COR-L47 (cell line): ENCODE measurements at places on chromosomes 7 and 10.

- DNase-seq: no peak
These were observed 9.9 kb downstream of the OR9A2 start for GRCh38 chr7:143016996-143017395.

DNA sequence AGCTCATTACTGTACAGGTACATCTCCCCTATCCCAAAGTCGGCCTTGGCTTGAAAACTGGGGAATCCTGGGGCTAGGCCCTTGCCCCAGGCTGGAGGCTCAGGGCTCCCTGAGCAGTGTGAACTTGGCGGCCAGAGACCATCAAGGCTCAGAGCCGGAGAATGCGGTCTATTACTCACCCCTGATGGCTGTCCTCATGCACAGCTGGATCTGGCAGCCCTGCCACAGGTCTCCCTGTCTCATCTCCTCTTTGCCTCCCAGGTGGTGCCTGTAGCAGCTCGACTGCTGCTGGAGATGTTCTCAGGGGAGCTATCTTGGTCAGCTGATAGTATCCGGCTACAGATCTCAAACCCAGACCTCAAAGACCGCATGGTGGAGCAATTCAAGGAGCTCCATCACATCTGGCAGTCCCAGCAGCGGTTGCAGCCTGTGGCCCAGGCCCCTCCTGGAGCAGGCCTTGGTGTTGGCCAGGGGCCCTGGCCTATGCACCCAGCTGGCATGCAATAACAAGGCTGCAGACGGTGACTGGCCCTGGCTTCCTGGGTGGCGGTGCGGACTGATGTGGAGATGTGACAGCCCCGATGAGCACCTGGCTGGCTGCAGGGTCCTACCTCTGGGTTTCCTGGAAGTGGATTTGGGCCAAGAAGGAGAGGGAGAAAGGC lies 10.7 kb downstream of the IRF5 start:
- no peak for DNase-seq

DNA sequence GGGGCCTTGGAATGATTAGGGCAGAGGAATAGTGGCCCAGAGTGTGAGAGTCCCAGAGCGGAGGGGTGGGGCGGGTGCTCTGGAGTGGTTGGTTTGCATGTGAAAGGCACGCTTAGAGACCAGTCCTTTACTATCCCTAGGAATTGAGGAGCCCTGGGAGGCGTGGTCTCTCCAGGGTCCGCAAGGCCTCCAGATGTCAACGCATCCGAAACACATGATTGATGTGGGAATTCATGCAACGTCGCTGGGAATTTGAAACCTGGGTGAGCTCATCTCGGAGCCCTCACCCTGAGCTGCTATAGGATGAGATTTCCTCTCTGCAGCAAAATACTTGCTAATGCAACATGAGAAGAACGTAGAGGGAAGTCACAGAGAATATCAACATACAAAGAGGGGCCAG lies 51.2 kb downstream of the NPTX2 start:
- no peak for DNase-seq

DNA sequence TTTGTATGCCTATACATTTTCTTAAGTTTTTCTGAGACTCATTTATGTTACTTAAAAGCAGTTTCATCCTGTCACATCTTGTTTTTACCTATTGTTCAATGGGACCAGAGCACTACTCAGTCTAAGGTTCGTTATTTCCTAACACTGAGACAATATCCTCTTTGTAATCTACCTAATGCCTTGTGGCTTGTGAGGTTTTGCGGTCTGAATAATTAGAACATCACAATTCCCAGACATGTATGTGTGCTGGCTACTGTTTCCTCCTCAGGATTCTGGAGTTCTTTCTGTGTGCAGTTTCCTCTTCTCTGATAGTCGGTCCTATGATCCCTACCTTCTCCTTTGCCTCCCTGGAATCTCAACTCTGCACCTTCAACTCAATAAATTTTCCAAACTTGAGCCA lies 620.2 kb downstream of the ANKRD7 start:
- no peak for DNase-seq

GRCh38 chr7:112334366-112334765 lies 115.9 kb upstream of the IFRD1 start:
- no peak for DNase-seq

GRCh38 chr10:110498087-110498981 lies 627 bp downstream of the DUSP5 start:
- DNase-seq: peak; percentile 36

DNA sequence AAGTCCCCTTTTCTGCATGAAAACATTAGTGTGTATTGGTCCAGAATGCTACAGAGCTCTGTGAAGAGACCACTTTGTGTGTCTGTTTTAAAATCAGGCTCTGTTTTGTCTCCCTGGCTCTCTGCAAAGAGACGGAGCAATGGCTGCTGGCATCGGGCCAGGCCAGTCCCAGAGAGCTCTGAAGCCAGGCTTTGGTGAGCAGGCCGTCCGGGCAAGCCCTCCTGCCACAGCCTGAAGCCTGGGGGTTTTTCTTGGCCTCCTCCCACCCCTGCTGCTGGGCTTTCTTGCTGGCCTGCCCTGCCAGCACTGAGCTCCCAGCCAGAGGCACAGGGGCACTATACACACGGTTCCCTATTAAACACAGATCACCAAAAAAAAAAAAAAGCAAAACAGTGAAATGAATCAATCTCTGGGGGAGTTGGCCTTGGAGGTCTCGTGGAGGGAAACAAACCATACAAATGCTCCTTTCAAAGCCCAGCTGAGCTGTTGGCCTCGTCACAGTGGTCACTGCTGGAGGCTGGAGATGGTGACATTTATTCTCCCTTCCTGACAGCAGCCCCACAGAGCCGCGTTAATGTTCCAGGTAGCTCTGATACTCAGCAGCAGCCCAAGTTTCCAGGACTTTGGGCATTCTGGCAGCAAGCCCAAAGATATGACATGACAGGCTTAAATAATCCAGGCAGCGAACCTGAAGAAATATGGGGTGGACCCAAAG lies 237.2 kb downstream of the TCF7L2 start:
- no peak for DNase-seq

- no peak for DNase-seq
These were observed 235.1 kb upstream of the MEOX2 start for GRCh38 chr7:15921576-15921975.

DNA sequence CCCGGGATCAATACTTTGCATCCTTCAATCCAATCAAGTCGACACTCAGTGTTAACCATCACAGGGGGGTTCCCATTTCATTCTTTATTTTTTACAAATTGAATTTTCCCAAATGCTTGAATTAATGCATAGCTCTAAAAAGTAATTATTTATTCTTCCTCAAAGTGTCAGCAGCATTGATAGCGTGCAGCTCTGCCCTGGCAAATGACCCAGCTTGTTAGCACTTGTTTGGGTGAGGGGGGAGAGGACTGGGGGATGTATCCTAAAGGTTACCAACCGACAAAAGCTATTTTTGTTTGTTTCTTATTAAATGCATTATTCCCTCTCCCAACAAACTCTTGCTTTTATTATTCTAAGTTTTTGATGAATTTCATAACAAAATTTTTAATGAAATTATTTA lies 27.0 kb upstream of the ELMO1 start:
- DNase-seq: no peak

GRCh38 chr10:100183481-100183880 lies 2.3 kb downstream of the ERLIN1 start:
- no peak for DNase-seq
